ENCODE measurements at places on chromosomes 13 and 19.

- DNase-seq, result no peak
These were observed 70.6 kb upstream of the C13orf46 start for GRCh38 chr13:114044486-114044885.

DNA sequence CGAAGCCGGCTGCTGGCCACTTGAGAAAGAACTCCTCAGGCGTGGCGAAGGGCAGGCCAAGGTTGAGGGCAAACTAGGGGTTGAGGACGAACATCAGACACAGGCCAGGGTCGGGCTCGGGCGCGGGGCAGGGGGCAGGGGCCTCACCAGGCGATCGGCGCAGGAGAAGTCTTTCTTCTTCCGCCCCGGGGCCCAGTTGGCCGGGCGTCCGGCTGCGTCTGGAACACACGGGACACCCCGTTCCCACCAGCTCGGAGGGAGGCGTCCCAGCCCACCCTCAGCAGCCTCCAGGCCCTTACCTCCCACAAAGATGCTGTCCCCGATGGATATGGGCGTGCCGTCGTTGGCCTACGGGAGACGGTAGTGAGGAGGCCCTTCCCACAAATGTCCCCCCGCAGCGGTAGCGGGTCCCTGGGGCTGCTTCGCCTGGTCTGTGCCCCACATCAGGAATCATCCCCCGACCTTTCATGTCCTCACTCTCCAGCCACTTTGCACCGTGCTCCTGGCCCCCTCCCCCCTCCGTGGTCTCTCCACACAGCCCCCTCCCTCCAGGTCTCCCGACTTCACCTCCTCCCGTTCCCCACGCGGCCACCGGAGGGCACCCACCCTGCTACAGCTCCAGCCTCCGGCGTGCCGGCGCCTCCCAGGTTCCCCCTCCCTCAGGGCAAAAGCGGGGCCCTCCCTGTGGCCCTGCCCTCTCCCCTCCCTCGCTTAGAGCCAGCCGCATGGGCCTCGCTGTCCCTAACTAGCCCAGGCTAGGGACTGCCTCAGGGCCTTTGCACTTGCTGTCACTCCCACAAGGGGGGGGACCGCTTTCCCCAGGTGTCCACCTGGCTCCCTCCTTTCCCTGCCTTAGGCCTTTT, 4.8 kb downstream of the PNKP start:
- DNase-seq, result no peak

DNA sequence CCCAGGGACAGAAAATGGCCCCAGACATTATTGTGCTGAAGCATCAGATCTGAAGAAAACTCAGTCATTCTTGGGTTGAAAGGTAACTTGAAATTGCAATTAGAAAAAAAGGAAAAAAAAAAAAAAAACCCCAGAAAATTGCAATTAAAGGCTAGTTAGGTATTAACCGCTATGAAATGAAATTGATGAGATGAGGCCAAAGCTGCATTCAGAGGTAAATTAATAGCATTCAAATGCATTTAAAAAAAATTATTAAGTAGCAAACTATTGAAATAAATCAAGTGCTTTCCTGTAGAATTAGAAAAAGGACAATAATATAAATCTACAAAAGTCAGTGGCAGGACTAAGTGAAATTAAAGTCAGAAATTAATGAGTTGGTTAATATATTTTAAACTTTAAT, 6.4 kb downstream of the PGLS start:
- DNase-seq, result no peak

- no peak for DNase-seq
These were observed 39.2 kb upstream of the MIR17HG start for GRCh38 chr13:91308299-91308698.

GRCh38 chr19:21128901-21129698, 12.7 kb upstream of the ZNF431 start:
- DNase-seq, result no peak

DNA sequence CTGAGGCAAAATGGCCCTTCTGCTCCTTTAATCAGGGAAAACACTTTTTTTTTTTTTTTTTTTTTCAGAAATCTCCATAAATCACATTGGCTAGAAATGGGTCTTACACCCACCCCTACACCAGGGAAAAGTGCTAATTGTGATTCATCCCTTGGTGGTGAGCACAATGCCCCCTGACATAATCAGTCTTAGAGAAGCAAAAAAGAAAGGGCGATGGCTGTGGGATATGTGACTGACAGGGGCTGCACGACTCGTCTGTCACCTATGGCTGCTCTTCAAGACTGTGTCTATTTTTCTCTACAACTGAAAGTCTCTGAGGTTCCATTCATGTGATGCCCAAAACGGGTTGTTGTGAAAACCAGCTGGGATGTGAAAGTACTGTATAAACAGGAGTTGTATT, 3.6 kb upstream of the GPC6 start:
- DNase-seq, result no peak

GRCh38 chr13:107031716-107032115, 463.8 kb upstream of the ARGLU1 start:
- no peak for DNase-seq

- DNase-seq, result no peak
These were observed 32.3 kb downstream of the UGGT2 start for GRCh38 chr13:96020931-96021330.

- DNase-seq, result no peak
These were observed 11.6 kb upstream of the SAMD1 start for GRCh38 chr19:14102102-14102696.

DNA sequence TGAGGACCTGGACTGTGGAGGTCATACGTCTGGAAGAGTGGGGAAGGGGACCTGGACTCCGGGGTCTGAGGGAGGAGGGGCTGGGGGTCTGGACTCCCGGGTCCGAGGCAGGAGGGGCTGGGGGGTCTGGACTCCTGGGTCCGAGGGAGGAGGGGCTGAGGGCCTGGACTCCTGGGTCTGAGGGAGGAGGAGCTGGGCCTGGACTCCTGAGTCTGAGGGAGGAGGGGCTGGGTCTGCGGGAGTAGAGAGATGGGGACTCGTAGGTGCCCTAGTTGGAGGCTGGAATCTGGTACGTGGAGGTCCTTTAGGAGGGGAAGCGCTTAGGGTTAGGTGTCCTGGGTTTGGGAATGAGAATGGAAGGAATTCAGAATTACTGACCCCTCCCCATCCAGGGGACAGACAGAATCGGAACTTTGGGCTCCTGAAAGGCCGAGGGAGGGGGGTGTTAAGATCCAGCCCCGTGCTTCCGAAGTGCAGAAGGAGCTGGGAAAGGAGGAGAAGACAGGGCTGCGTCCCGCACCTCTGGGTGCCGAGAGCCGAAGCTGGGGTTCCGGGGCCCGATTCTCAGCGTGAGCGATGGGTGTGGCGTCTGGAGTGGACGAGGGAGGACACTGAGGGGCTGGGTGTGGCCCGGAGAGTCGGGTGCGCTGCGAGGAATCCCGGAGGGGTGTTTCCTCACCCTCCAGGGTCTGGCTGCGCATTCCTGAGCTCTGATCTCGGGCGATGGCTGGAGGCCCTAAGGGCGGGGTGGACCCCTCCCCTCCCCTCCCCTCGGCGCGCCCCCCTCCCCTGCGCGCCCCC, 608 bp downstream of the MYADM start:
- no peak for DNase-seq

- peak; percentile 23 for DNase-seq
These were observed 805.6 kb upstream of the ARGLU1 start for GRCh38 chr13:107373551-107373950.

- DNase-seq, result no peak
These were observed 122.4 kb upstream of the FREM2 start for GRCh38 chr13:38564256-38565150.

DNA sequence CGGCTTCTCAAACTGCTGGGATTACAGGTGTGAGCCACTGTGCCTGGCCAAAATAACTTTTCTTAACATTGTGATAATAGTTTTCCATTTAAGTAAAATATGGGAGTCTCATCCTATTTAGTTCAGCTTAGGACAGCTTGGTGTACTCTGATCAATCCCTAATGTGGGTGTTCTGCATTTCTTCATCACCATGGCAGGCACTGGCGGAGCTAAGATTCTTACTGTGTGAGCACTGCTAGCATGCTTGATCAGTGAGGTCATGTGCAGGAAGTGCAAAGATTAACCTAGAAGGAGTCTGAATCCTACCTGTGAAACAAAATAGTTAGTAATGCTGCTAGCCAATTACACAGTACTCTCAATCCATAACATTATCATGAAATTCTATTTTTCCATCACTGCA, 1684.2 kb upstream of the SLC10A2 start:
- DNase-seq, result no peak

DNA sequence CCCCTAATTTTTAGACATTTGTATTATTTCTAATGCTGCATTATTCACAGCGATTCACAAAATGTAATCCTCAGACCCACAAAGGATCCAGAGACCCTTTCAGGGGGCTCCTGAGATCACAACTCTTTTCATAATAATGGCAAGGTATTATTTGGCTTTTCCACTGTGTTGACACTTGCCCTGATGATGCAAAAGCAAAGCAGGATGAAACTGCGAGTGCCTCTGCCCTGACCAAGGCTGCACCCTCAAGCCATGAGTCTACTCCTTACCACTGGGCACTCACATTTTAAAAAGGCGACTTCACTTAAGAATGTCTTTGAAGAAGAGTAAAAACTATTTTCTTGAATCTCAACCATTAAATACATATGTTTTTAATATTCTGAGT, 11.4 kb downstream of the ELF1 start:
- no peak for DNase-seq

- DNase-seq, result no peak
These were observed 4.6 kb downstream of the CBARP start for GRCh38 chr19:1233115-1233667.

DNA sequence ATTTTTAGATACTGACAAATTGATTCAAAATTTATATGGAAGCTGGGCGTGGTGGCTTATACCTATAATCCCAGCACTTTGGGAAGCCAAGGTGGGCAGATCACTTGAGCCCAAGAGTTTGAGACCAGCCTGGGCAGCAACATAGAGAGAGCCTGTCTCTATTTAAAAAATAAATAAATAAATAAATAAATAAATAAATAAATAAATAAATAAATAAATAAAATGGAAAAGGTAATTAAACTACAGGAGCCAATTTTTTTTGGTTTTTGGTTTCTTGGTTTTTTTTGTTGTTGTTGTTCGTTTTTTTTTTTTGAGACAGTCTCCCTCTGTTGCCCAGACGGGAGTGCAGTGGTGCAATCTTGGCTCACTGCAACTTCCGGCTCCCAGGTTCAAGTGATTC, 29.4 kb upstream of the TRIM13 start:
- no peak for DNase-seq

DNA sequence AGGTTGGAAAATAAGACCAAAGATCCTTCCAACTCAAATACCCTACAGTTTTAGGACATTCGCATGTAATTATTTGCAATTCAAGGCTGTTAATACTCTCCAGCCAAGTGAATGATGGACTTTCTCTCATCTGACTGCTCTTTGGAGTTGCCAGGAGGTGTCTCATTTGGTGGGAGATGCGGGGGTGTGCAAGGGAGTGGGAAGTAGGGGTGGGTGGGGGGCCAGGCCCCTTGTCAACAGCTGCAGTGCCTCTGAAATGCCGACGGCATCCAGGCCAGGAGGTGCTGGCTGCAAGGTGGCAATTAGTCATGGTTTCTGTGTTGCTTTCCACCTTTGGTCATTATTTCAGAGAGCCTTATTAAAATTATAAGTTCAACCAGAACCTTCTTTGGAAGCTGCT, 121.5 kb downstream of the KL start:
- no peak for DNase-seq

GRCh38 chr19:33551676-33552075, 30.1 kb upstream of the PEPD start:
- DNase-seq, result no peak

GRCh38 chr19:5691822-5692722, 2.0 kb downstream of the RPL36 start:
- no peak for DNase-seq

- DNase-seq, result no peak
These were observed 14.9 kb downstream of the FGF21 start for GRCh38 chr19:48770266-48770665.

GRCh38 chr13:23618341-23618740, 48.1 kb downstream of the TNFRSF19 start:
- no peak for DNase-seq

- DNase-seq, result no peak
These were observed 205.1 kb upstream of the TSHZ3 start for GRCh38 chr19:31554360-31554759.

- no peak for DNase-seq
These were observed 3.1 kb downstream of the NCAN start for GRCh38 chr19:19214892-19215291.

DNA sequence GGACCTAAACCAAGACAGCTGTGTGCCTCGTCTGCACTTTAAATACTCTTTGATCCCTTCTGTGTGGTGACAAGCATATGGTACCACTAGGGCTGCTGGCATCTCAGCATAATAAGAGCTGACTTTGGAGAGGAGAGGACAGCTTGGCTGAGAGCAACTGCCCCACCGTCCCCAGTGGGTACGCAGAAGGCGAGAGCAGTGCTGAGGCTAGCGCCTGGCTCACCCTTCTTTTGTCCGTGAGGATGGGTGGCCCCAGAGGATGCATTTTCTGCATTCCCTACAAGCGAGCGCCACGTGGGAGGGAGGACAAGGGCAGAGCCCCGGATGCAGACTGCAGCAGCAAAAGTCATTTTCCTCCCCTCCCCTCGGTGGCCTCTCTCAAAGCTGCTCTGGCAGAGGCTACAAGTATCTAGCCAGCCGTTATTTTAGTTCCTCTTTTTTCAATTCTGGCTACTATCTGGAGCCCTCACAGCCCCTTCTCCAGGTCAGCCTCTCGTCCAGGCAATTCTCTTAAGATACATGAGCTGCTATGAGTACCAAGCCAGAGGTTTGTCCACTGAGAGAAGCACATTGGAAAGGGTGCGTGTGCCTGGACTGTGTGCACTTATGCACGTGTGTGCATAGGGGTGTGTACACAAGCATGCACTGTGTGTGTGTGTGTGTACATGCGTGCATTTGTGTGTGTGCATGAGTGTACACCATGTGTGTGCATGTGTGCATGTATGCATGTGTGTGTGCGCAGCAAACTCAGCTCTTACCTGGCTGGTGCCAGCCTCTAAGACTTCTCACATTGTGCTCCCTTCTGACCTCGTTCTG, 51.3 kb downstream of the RAB20 start:
- no peak for DNase-seq

GRCh38 chr19:6250024-6250615, 29.7 kb downstream of the MLLT1 start:
- DNase-seq, result no peak

- no peak for DNase-seq
These were observed 1.5 kb upstream of the ERICH4 start for GRCh38 chr19:41441321-41441945.

GRCh38 chr19:57934820-57935665, at the start of gene ZNF418:
TSS of gene ZNF418 (minus strand) at chr19:57935402. CDS start at chr19:57933822, 1,580 bp downstream.
- no peak for DNase-seq

GRCh38 chr13:58884353-58885209, 1253.0 kb downstream of the PCDH17 start:
- DNase-seq, result no peak

DNA sequence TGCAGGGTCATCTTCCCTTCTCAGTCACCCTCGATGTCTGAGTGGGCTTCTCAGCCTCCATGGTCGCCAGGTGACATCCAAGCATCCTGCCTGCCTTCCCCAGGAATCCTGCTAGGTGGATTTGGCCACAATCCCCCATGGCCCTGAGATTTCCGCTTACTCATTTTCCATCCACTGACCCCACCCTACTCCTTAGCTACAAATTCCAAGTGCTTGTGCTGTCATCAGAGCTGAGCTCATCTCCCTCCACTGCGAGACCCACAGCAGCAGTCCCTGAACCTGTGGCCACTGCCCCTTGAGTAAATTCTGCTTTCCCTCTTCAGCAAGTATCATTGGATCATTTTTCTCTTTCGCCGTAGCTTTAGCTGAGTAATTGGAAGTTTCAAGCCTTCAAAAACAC, 90.5 kb upstream of the ANKRD10 start:
- no peak for DNase-seq

- DNase-seq, result no peak
These were observed 345.0 kb downstream of the UQCRFS1 start for GRCh38 chr19:28867978-28868377.

GRCh38 chr13:66343224-66343828, 886.8 kb downstream of the PCDH9 start:
- DNase-seq, result no peak

All from NCI-H1436 treated with DMSO at 0.1 percent for 48 hours (cell line).